HepG2 (cell line): ENCODE measurements at places on chromosomes 16 and 17. TPM values are rescaled to one million over a fixed set of nuclear protein-coding genes. Genes with fewer than 3 reads are reported as not detected.

MAPT gene
- polyA plus RNA-seq: 2.8 and 3.3 TPM in 2 replicates

GRCh38 chr17:4334776-4335584 is 31.5 kb downstream of the UBE2G1 start:
- peaks cover 21% of the 10 kb centered on the region for H3K4me1 ChIP-seq
- H3K4me3 ChIP-seq: no peak overlapping the region
- H3K27me3 ChIP-seq: no peaks in the 10 kb centered on the region
- no peaks in the 10 kb centered on the region for H3K36me3 ChIP-seq
- no peak overlapping the region for H3K27ac ChIP-seq
- no peak for DNase-seq

PIEZO1 gene
- 67.9 and 93.5 TPM in 2 replicates for polyA plus RNA-seq

DNA sequence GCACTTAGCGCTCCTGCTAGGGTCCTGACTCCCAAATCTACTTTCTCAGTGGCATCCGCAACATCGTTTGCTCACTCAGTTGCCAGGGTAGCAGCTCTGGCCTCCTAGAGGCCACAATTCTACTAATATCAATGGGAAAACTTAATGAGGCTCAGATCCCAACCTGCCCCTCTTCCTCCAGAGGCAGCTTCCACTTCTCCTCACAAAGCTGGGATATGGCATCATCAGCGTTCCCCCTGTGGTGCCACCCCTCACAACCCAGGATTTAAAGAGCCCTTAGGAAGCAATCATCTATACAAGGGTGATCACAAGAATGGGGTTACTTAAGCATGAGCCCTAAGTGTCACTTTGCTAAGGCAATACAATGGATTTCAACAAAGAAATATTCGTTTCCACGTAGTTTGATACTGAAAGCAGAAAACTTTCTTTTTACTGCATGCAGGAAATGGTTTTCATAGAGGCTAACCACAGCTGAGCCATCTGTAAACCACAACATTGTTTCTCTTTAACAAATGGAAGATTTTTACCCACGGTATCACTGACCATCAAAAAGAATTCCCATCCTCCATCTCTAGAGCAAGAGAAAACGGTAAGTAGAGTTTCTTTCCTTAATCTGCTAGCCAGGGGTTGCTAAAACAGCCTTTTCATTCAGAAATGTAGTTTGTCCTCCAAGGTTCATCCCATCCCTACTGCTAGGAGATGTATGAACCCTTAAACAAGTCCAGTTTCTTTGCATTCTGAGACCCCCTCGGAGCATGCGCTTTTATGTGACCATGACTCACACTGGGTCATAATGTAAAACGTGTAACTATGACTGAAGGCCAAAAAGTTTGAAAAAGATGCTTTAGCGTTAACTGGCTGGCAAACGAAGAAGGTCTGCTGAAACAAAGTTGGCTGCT is 68.3 kb upstream of the BCAR1 start:
- H3K27ac ChIP-seq: no peak overlapping the region
- DNase-seq: no peak
- H3K4me1 ChIP-seq: 0 out of 2 replicates have a peak, but pooled peaks cover 5% of the 10 kb centered on the region
- H3K4me3 ChIP-seq: no peak overlapping the region
- H3K36me3 ChIP-seq: peaks cover 2% of the 10 kb centered on the region; the same call in 1 of the 3 replicates

GRCh38 chr16:12146966-12147365 is 170.4 kb downstream of the SNX29 start:
- no peak overlapping the region for H3K27ac ChIP-seq
- peaks cover 48% of the 10 kb centered on the region for H3K4me1 ChIP-seq
- no peak for DNase-seq
- H3K27me3 ChIP-seq: no peaks in the 10 kb centered on the region
- no peaks in the 10 kb centered on the region for H3K36me3 ChIP-seq

ACBD4 gene
- polyA plus RNA-seq: 26.9 and 34.1 TPM in 2 replicates

TBC1D3E gene
- polyA plus RNA-seq: not detected in 2 replicates

DNA sequence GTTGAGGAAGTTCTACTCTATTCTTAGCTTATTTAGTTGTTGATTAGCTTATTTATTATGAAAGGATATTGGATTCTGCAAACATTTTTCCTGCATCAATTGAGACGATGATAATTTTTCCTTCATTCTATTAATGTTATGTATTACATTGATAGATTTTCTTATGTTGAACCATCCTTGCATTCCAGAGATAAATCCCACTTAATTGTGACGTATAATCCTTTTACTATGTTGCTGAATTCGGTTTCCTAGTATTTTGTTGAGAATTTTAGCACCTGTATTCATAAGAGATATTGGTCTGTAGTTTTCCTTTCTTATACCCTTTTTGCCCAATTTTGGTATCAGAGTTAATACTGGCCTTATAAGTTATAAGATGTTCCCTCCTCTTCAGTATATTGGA is 47.6 kb upstream of the BRD7 start:
- DNase-seq: no peak
- no peaks in the 10 kb centered on the region for H3K36me3 ChIP-seq
- no peaks in the 10 kb centered on the region for H3K27me3 ChIP-seq
- no peak overlapping the region for H3K27ac ChIP-seq
- H3K4me3 ChIP-seq: no peak overlapping the region
- H3K4me1 ChIP-seq: peaks cover 2% of the 10 kb centered on the region; the same call in 1 of the 2 replicates

GRCh38 chr17:9436630-9437029 is 139.0 kb downstream of the STX8 start:
- H3K4me1 ChIP-seq: no peaks in the 10 kb centered on the region
- H3K27ac ChIP-seq: no peak overlapping the region
- no peaks in the 10 kb centered on the region for H3K36me3 ChIP-seq
- no peaks in the 10 kb centered on the region for H3K27me3 ChIP-seq
- no peak for DNase-seq

GRCh38 chr17:41773731-41774193 is 12.7 kb downstream of the JUP start:
- no peaks in the 10 kb centered on the region for H3K27me3 ChIP-seq
- peak overlapping the region; percentile 67; the same call in 1 of the 2 replicates for H3K4me3 ChIP-seq
- no peak for DNase-seq
- H3K4me1 ChIP-seq: peaks cover 60% of the 10 kb centered on the region

GRCh38 chr17:222172-222571 is 40.7 kb upstream of the DOC2B start:
- DNase-seq: no peak
- H3K27ac ChIP-seq: no peak overlapping the region
- H3K27me3 ChIP-seq: no peaks in the 10 kb centered on the region
- no peaks in the 10 kb centered on the region for H3K36me3 ChIP-seq
- H3K4me1 ChIP-seq: no peaks in the 10 kb centered on the region

ERN2 gene
- 3.5 and 6.3 TPM in 2 replicates for polyA plus RNA-seq

FSCN2 gene
- 0.09 and 0.31 TPM in 2 replicates for polyA plus RNA-seq

- peaks cover 36% of the 10 kb centered on the region for H3K27me3 ChIP-seq
- H3K27ac ChIP-seq: no peak overlapping the region
- H3K4me3 ChIP-seq: peak overlapping the region; percentile 45
Observed at GRCh38 chr17:47733674-47734410, 806 bp downstream of the TBX21 start.

C16orf95 gene
- 2.0 and 2.8 TPM in 2 replicates for polyA plus RNA-seq

- no peak overlapping the region for H3K27ac ChIP-seq
- no peaks in the 10 kb centered on the region for H3K36me3 ChIP-seq
- no peaks in the 10 kb centered on the region for H3K4me1 ChIP-seq
- no peak overlapping the region for H3K4me3 ChIP-seq
Observed at GRCh38 chr16:83054283-83054682, 427.5 kb downstream of the CDH13 start.

MRTFB gene
- 13.1 and 14.0 TPM in 2 replicates for polyA plus RNA-seq

BAHCC1 gene
- 1.4 TPM in 2 replicates for polyA plus RNA-seq

DNA sequence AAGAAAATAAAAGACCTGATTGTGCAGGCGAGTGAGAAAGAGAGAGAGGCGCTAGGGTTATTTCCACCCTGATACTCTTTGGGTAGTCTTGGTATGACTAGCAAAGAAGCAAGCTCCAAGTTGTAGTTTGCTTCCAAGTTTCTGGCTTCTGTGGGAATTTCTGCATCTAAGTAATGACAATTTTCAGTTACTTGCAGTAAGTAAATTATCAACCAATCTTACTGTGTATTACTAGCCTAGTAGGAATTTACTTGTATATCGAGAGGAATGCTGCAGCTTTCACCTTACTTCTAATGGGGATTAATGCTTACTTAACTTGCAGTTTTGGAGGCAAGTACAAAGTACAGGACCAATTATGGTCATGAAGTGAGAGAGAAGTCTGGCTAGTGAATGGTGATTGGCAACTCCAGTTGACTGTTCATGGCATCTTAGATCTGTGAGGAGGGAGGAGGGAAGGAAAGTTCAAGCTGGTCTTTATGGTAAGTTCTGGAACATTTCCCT is 31.9 kb downstream of the TENT4B start:
- peaks cover 33% of the 10 kb centered on the region for H3K4me1 ChIP-seq
- H3K36me3 ChIP-seq: 0 out of 3 replicates have a peak, but pooled peaks cover 4% of the 10 kb centered on the region
- H3K27ac ChIP-seq: peak overlapping the region; percentile 54
- no peaks in the 10 kb centered on the region for H3K27me3 ChIP-seq
- DNase-seq: peak; percentile 87

RNF222 gene
- 0.04 TPM in 1 of 2 replicates, not detected in the other for polyA plus RNA-seq

DNA sequence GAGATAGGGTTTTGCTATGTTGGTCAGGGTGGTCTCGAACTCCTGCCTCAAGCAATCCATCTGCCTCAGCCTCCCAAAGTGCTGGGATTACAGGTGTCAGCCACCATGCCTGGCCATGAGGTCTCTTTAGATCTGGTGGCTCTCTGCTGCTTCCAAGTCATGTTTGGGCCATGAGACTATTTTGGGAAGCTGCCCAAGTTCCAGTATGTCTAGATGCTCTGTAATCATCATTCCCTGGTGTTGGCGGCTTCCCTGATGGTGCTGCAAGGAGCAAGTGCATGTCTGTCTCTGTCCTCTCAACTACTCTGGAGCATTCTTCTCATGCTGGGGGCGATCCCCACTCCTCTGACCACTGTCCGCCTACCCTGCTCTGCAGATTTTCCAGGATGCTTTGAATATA is 6.4 kb upstream of the ODF4 start:
- H3K27ac ChIP-seq: no peak overlapping the region
- no peak overlapping the region for H3K4me3 ChIP-seq
- H3K27me3 ChIP-seq: peaks cover 6% of the 10 kb centered on the region; the same call in 1 of the 3 replicates
- no peak for DNase-seq
- 0 out of 2 replicates have a peak, but pooled peaks cover 6% of the 10 kb centered on the region for H3K4me1 ChIP-seq

TLCD1 gene
- 14.9 and 18.1 TPM in 2 replicates for polyA plus RNA-seq

CYGB gene
- polyA plus RNA-seq: 18.9 and 23.3 TPM in 2 replicates

DNA sequence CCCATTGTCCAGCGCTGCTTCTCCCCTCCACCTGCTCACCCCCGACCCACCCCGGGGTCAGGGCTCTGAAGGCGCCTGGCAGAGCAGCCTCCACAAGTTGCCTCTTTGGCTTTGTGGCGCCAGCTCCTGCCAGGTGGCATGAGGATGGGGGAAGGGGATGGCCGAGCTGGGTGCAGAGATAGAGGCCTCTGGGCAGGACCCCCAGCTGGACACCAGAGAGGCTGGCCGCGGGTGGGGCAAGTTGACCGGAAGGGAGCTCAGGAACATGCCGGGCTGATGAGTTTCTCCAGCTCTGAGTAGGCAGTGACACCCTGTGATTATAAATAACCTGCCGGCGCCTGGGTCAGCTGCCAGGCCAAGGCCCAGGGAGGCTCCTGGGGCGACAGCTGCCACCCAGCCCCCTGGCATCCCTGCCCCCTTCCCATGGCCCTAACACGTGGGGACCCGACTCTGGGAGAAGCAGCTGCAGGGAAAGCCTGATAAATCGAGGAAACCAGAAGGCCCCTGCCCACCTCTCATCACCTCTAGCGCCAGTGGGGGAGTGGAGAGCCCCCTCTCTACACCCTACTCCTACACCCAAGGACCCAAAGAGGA is 729 bp downstream of the P2RX5 start:
- H3K36me3 ChIP-seq: no peaks in the 10 kb centered on the region
- H3K4me3 ChIP-seq: peak overlapping the region; percentile 65
- H3K4me1 ChIP-seq: peaks cover 17% of the 10 kb centered on the region
- no peak overlapping the region for H3K27ac ChIP-seq
- DNase-seq: no peak

ZG16 gene
- 0.01 and 0.04 TPM in 2 replicates for polyA plus RNA-seq

- DNase-seq: no peak
- H3K36me3 ChIP-seq: no peaks in the 10 kb centered on the region; the same call in 1 of the 2 replicates
- no peaks in the 10 kb centered on the region for H3K27me3 ChIP-seq
- no peak overlapping the region for H3K4me3 ChIP-seq
- no peaks in the 10 kb centered on the region for H3K4me1 ChIP-seq
Observed at GRCh38 chr16:25265968-25266367, 8.3 kb upstream of the ZKSCAN2 start.

DNA sequence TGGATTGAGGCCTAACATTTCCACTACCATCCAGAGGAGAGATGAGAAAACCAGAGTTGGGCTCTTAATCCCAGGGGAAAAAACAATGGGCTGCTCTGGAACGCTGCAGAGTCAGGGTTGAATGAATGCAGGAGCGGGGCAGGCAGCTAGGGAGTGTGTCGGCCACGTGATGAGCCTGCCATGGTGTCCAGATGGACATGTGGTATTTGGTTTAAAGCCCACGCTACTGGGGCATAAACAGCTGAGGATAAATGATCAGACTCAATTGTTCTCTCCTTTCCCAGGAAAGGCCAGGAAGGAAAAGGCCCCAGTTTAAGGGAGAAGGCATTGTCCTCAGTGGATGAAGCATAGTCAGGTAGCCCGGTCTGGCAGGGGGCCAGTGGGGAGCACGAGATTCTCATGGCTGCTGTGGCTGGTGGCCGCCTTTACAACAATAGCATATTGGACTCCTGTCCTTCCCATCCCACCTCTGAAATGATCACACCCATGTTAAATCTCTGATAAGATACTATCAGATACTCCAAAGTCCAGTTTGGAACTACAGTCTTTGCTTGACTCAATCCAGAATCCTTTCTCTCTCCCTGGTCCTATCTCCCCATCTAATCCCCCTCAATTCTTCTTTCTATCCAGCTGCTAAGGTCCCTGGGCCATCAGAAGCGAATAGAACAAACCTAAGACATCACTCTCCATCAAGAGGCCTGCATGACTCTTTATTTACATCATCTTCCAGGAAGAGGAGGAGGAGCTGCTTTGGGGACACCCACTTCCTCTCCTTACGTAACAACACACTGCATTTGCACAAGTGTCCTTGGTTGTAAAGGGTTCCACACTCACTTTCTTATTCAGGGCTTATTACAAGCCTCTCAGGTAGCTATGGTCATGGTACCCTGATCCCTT is 20.4 kb downstream of the CA4 start:
- H3K27ac ChIP-seq: no peak overlapping the region
- H3K27me3 ChIP-seq: 0 out of 3 replicates have a peak, but pooled peaks cover 3% of the 10 kb centered on the region
- no peak overlapping the region for H3K4me3 ChIP-seq
- peaks cover 58% of the 10 kb centered on the region for H3K4me1 ChIP-seq

GGT6 gene
- polyA plus RNA-seq: 0.14 and 0.16 TPM in 2 replicates

LYZL6 gene
- polyA plus RNA-seq: not detected in 2 replicates
